Thyroid gland (tissue), 4 donors: ENCODE measurements at places on chromosomes 16 and 17.

DNA sequence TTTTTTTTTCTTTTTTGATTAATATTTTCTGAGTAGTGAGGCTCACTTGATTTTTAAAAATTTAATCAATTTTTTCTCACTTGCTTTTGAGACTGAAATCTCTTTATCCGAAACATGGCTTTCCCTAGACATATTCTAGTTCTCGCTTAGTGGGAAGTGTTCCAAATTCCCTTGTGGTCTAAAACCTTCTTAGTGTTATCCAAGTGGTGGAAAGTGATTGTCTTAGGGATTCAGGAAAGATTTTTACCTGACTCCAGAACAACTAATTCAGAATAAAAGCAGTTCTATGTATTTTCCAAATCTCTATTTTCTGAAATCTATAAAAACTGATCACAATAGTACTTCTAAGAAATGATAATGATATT lies 178.8 kb downstream of the MAP2K6 start:
- no peak for DNase-seq

GRCh38 chr16:89892055-89892630 lies 18.8 kb downstream of the TCF25 start:
- DNase-seq, result no peak

- DNase-seq, result no peak
Observed at GRCh38 chr17:50501054-50501453, 7.2 kb upstream of the MYCBPAP start.

DNA sequence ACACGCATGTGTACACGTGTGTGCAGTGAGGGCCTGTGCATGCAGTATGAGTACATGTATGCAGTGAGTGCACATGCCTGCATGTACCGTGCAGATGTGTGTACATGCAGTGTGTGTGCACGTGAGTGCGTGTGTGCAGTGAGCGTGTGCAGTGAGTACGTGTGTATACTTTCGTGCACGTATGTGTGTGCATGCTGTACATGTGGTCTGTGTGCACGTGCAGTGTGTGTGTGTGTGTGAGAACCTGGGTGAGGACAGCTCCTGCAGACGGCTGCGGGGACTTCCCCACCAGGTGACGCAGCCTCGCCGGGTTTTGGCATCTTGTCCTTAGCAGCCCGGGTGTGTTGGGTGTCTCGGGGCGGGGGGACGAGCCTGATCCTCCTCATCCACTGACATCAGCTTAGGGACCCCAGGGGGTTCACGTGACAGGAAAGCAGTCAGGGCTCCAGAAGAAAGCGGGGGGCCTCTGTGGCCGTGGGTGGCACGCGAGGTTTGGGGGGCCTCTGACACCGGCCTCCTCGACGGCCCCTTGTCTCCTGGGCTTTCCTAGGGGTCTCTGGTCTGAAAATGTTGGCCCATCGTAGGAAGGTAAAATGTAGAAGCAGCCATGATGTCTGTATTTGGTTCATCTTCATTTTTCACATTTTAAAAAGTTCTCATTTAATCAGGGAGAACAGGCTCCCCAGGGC lies 119.6 kb upstream of the ZNF750 start:
- DNase-seq, result no peak

- no peak for DNase-seq
Observed at GRCh38 chr16:67100569-67101310, 9.0 kb upstream of the PHAF1 start.

DNA sequence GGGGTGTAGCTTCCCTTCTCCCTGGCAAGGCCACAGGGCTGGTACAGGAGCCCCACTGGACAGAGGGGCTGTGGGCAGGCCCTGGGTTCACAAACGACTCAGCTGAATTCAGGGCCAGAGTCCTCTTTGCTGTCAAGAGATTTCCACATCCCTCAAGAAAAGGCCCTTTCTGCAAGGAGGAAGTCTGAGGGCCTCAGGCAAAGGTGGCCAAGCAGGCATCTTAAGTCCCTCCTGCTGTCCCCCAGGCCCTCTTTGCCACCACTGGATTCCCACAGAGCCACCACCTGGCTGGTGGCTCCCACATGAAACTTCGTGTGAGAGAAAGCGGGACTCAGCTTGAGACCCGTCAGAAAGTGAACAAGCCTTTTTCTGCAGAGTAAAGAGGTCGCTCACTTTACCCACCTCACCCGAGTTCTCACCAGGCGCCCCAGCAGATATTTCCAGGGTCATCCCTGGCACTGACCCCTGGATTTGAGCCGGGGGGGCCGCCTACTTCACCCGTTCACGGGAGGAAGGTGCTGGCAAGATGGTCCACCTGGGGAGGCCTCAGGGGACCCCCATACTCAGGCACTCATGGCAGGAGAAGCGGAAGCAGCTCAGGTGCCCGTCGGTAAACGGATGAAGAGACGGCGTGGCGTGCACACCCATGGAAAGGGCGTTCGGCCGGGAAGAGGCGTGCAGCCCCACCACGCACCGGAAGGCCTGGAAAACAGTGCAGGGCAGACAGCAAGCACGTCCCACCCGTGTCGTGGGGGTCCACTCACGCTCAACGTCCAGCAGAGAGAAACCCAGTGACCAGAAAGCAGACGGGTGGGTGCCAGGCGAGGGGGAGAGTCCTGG lies 3.6 kb downstream of the RNF166 start:
- no peak for DNase-seq
